ENCODE measurements at places on chromosomes 6 and 20. TPM values are rescaled to one million over a fixed set of nuclear protein-coding genes. Genes with fewer than 3 reads are reported as not detected.

- no peak for DNase-seq
Observed at GRCh38 chr6:8825726-8826125, 390.4 kb upstream of the SLC35B3 start.

The ZC3H12D gene
- 0.35 TPM for polyA plus RNA-seq

GRCh38 chr6:22320750-22321149 lies 23.9 kb upstream of the PRL start:
- DNase-seq = no peak

GRCh38 chr6:118719351-118720124 lies 68.1 kb upstream of the CEP85L start:
- DNase-seq = no peak
